Epithelial cell of umbilical artery (primary cell): ENCODE measurements at places on chromosomes 6 and 20. TPM values are rescaled to one million over a fixed set of nuclear protein-coding genes. Genes with fewer than 3 reads are reported as not detected.

The SRSF6 gene
- total RNA-seq: 53.9 and 61.1 TPM in 2 replicates

The OGFR gene
- total RNA-seq: 28.3 and 80.9 TPM in 2 replicates

The EDN3 gene
- not detected in 2 replicates for total RNA-seq

The DEF6 gene
- under 0.01 and 0.46 TPM in 2 replicates for total RNA-seq

The HLA-DQA1 gene
- total RNA-seq: not detected in 2 replicates

The RRBP1 gene
- 99.4 and 117 TPM in 2 replicates for total RNA-seq

The MATN4 gene
- not detected in 2 replicates for total RNA-seq

The EPPIN gene
- not detected in 2 replicates for total RNA-seq

The C20orf141 gene
- not detected in 2 replicates for total RNA-seq

The EPB41L1 gene
- total RNA-seq: 0.97 and 4.9 TPM in 2 replicates

The SSR1 gene
- 79.9 and 116 TPM in 2 replicates for total RNA-seq

The PTGIS gene
- total RNA-seq: 0.97 and 2.4 TPM in 2 replicates

The RAMACL gene
- 1.6 and 2.4 TPM in 2 replicates for total RNA-seq

The EYS gene
- total RNA-seq: 0.15 and 0.32 TPM in 2 replicates

The RIPOR2 gene
- total RNA-seq: 0.46 TPM in 1 of 2 replicates, not detected in the other
